Endothelial cell (in vitro differentiated cells): ENCODE measurements at places on chromosomes 12 and 14.

- DNase-seq = no peak
These were observed 120.9 kb downstream of the SINHCAF start for GRCh38 chr12:31205054-31205453.

- DNase-seq = no peak
These were observed 17.2 kb upstream of the HHIPL1 start for GRCh38 chr14:99627510-99628381.

DNA sequence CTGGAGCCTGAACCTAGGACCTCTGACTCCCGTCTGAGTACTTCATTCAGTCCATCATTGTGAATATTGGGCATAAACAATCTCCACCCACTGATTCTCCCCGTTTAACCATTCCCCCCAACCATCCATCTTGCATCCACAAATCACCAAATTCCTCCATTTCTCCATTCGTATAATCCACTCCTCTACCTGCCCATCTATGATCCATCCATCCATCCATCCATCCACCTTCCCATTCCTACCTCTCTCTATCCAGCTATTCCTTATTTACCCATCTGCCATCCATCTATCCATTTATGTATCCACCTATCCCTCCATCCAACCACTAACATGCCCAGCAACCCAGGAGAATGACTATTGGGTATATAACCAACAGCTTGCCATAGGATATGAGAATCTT, 87.5 kb downstream of the CALM1 start:
- DNase-seq = no peak

GRCh38 chr12:2118481-2119255, 65.9 kb downstream of the CACNA1C start:
- DNase-seq = no peak

DNA sequence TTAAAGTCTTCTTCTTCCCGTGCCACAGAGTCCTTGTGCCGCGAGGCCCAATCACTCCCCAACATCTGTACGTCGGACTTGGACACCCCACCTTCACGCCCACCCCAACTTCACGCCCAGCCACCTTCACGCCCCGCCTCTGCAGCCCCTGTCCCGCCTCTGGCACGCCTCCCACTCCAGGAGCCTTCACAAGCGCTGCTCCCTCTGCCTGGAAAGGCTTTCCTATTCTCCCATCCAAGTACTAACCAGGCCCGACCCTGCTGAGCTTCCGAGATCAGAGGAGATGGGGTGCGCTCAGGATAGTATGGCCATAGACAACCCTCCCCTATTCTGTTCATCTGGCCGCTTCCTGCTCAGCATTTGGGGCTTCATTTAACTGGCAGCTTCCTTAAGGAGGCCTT, 17.3 kb upstream of the EIF5 start:
- no peak for DNase-seq

- DNase-seq = no peak
These were observed 187.2 kb downstream of the KCNA5 start for GRCh38 chr12:5230861-5231260.

DNA sequence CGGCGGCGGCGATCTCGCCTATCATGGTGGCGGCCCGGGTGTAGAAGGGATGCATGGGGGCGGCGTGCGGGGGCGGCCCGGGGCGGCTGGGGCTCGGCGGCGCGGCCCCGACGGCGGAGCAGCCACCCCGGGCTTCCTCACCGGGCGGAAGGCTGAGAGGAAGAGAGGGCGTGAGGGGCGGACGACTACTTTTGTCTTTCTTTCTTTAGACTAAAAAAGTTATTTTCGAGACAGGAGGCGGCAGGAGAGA, 240 bp downstream of the BTG1 start:
- no peak for DNase-seq

- DNase-seq = no peak
These were observed 131.3 kb downstream of the KTN1 start for GRCh38 chr14:55711175-55711811.

DNA sequence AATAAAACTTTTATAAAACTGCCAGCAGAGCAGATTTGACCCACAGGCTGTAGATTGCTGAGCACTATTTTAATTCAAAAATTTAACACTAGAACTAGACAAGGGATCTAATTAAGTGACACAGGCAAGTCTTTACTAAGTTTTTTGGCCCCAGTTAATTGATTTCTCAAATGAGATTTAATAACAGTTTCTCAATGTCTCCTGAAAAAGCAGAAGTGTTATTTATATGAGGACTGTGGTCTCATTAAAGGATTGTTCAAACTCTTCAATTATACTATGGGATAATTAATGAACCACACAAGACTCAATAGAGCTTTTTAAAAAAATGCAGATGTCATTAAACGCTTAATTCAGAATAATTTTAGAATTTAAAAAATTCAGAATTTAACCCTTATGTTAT, 1.9 kb downstream of the HEATR5A start:
- no peak for DNase-seq

DNA sequence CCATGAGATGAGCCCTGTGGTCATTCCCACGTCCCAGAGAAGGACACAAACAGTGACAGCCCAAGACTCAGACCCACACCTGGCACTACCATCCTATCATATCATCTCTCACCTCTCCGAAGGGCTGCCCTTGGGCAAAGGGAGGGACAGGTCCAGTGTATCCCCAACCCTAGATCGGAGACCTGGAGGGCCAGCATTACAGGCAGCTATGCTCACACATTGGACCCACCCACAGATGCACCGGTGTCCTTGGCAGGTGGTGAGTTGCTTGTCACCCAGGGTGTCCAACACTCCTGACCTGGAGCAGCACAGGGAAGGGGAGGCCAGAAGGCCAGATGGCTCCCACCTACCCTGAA, 117.4 kb downstream of the DICER1 start:
- DNase-seq = no peak

- no peak for DNase-seq
These were observed 39.8 kb downstream of the GPR135 start for GRCh38 chr14:59425322-59425935.

DNA sequence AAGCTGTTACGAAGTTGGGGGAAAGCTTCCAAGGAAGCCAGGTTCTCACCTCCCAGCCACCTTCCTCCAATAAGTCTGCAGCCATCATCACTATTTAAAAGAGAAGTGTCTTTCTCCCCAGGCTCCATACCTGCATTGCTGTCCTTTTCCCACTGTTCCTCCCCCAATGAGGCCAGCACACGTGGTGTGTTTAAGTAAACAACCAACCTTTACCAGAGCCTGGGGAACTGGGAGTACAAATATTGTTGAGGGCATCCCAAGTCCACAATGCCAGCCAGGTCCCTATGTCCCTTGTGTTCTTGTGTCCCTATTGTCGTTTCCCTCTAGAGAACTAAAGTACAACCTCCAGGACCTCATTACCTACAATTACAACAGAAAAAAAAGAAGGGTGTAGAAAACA, 49.2 kb upstream of the PNMA1 start:
- no peak for DNase-seq

DNA sequence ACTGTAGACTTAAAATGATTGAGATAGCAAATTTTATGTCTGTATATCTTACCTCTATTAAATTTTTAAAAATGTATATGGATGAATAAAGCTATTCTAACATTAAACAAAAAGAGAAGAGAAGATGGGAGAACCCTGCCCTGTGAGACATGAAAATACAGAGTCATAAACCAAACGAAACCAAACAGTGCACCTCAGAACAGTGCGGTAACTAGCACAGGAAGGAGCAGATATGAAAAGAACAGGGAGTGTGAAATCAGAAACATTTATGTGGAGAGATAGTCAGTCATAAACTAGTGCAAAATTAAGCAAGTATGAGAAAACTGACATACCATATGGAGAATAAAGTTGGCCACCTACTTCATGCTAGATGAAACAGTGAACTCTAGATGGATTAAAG, 135.1 kb downstream of the ERC1 start:
- DNase-seq = no peak

GRCh38 chr14:77271113-77271710, at the start of gene NGB:
Gene NGB (minus strand): TSS chr14:77271206. CDS start chr14:77270937, 269 bp downstream.
- no peak for DNase-seq

DNA sequence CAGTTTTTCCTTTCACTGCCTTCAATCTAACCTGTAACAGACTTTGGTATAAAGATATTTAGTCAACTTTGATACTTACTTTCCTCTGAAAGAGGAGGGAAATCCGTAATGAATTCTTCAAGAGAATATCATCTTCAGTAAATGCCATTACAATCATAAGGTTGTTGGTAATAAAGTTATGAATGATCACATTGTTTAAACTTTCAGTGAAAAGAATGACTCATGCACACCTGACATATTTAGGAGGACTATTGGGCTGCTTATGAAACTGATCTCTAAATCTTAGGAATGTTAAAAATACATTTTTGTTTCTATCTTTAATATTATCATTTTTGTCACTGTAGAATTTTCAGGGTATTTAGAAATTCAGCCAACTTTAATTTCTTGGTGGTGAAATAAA, 474.7 kb downstream of the SLC16A7 start:
- no peak for DNase-seq

- peak; percentile 28 for DNase-seq
These were observed 153.9 kb upstream of the RMST start for GRCh38 chr12:97308576-97309198.

DNA sequence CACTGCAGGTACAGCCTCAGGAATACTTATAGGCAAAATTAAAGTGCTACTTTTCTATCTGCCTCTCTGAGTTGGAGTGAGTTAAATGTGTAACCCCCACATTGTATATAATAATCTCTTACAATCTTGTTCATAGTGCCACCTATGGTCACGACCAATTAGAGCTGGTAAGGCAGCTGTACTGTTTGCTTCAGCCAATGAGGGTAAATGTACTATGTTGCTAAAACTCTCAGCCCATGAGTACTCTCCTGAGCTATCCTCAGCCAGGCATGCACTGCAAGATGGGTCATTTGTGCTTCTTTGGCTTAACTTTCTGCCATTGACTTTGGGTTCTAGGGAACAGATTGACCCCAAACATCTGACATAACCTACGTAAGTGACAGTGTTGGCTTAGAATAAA, 15.0 kb upstream of the MDM2 start:
- peak; percentile 34 for DNase-seq

DNA sequence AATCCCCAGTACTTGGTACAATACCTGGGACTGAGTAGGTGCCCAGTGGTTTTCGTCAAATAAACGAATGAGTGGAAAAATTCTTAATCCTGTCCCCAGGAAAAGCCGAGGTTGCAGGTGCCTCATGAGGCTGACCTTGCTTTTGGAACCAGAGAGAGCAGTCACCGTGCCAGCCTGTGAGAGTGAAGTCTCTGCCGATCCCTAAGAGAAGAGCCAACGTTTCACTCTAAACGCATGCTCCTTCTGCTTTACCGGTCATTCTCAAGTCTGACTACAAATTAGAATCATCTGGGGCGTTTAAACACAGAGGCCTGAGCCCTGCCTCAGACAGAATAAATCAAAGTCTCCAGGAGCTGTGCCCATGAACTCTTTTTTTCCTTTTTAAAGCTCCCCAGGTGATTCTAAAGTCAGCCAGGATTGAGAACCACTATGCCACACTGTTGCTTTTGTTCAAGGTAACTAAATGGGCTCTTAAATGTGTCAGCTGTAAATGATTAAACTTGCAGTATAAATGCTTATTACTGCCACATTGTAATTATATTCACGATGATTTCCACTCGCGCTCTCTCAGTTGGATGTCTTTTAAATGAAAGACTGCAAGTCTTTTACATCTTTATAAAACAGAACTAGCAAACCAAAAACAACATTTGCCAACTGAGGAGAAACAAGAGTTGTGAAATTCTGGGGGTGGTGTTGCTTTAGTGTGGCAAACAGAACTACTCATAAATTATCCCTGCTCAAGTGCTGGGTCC, 26.9 kb downstream of the TCP11L2 start:
- no peak for DNase-seq

DNA sequence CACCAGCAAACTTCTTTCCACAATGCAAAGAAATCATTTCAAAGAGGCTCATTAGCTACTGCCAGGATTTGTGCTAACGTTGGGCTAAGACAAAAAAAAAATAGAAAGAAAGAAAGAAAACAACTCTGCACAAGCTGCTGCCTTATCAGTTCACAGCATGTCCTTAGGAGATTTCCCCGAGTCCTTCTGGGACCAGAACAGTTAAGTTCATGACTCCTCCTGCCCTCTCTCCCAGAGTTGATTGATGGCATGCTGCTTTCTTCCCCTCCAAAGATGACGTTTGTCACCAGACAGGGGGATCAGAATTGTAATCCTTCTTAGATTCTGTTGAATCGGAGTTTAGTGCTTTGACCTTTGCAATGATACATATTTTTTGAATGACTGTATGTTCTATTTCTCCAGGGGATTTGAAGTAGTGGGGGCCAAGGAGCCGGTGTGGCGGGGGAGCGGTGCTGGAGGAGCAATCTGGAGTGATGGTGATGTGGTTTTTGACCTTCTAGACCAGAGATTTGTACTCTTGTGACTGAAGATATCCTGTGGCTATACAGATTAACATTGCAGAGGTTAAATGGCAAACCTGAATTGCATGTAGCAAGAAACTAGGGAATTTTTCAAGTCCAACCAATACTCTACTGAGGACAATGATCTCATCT, 409.2 kb upstream of the TMPO start:
- DNase-seq = no peak

DNA sequence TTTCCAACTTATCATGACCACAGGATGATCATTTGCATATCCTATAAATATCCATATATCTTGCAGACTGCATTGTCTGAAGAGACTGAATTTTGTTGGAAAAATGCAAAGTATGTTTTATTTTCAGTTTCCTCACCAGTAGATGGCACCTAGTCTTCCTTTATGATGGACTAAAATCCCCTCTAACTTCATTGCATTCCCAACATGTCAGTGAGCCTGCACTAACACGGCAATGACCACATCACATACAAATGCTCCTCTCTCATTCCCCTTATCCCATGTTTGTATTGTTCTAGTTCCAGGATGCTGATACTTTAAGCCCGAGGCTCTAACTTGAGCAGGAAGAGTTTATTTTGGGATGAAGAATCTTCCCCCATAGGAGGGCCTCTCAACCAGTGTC, 24.7 kb upstream of the MYBPC1 start:
- DNase-seq = no peak

DNA sequence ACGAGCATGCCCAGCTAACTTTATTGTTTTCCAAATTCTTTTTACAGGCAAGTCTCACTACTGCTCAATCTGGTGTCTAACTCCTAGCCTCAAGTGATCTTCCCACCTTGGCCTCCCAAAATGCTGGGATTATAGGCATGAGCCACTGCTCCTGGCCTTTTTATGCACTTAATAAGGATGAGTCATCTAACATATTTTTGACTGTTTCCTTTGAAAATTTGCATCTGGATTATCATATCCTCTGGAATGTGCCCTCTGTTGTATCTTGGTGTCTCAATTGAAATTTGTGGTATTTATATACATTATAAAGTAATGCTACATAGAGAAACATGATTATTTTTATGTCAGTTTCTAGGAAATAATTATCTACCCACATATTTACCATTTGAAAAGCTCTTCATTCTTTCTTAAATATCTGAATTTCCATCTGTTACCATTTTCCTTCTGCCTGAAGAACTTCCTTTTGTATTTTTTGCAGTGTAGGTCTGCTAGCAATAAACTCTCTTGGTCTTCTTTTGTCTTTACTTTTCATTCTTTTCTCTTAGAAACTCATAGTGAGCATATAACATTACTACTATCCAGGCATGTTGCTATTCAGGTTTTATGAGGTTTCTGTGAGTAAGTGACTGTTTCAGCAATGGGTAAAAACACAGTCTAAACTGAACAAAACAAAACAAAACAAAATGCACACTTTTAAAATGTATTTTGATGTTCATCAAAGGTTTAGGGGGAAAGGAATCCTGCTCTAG, 52.8 kb upstream of the CNOT2 start:
- no peak for DNase-seq
